Central memory CD4-positive, alpha-beta T cell (primary cell): ENCODE measurements at places on chromosomes 12 and 14.

- DNase-seq = peak; percentile 49
Observed at GRCh38 chr14:54805445-54806322, 96.9 kb downstream of the GCH1 start.

GRCh38 chr14:33232031-33232430, 293.4 kb downstream of the NPAS3 start:
- no peak for DNase-seq

DNA sequence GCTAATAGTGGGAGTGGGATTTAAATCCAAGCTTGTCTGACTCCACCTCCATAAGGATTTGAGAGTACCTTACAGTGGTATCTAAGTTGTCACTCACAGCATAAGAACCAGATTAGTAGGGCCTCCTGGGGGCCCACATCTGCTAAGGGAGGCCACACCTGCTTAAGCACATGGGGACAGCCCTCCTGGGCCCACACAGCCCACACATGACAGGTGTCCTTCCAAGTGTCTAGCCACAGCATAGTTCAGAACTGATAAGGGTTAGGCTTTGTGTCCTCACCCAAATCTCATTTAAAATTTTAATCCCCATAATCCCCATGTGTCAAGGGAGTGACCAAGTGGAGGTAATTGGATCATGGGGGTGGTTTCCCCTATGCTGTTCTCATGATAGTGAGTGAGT, 186.0 kb upstream of the HMGA2 start:
- no peak for DNase-seq

DNA sequence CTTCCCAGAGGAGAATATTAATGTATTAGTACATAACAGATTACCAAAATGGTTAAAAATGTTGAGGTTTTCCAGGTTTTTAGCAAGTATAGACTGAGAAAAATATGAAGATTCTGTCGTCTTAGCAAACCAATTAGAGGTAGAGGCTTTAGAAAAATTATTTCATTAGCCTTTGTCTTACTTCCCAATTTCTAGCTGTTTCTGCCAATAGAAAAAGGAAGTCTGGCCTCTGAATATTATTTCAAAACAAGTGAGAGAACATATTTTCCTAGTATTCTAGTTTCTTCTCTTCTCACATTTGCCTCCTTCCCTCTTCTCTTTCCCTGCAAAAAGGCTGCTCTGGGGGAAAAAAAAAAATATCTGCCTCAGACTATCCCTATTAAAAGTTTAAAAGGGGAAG, 16.4 kb downstream of the IPO8 start:
- DNase-seq = no peak

DNA sequence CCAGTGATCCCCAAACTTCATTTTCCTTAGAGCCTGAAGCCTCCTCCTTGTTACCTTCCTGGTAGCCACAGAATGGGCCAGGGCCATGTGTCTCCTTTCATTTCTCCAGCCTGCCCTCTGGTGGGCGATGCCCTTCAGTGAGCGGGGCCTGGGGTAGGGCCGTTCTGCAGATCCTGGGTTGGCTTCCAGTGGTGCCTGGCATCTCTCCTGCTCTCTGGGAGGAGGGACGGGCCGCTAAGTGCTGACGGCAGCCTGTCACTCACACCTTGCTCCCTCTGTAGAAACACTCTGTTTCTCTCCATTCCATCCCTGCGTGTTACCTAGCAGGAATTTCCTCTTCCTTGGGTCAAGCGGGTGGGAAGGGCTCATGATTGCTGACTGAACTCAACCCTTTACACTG, 232.1 kb downstream of the CACNA1C start:
- no peak for DNase-seq

DNA sequence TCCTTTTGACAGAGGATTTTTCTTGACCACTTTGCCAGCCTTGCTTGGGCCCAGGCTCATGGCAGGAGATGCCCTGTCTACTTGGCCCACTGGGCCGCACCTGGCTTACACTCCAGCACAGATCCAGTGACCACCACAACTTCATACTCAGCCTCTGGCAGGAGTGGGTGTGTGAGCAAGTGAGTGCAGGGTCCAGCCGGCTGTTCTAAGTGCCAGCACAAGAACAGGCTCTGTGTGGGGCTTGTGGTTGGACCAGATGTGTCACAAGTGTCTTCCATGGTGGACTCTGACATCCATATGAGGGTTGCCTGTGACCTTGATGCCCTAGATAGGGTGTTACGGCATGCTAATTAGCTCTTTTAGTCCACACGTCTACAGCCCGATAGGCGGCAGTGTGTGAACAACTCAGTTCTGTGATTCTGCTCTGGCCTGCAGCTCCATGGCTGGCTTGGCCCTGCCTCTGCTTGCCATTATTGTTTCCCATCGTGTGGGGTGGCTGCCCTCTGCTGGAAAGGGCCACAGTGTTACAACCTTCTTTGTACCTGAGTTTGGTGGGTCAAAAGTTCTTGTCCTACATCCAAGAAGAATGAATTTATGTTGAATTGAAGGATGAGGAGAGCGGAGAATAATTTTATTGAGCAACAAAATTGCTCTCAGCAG, 1089.1 kb downstream of the SLC6A15 start:
- DNase-seq = no peak

- no peak for DNase-seq
Observed at GRCh38 chr14:22488522-22489243, 100.3 kb downstream of the DAD1 start.

- DNase-seq = no peak
Observed at GRCh38 chr14:61498811-61499210, 177.4 kb downstream of the PRKCH start.

- no peak for DNase-seq
Observed at GRCh38 chr12:57775563-57776246, 3.3 kb downstream of the EEF1AKMT3 start.

GRCh38 chr12:85558684-85559083, 277.5 kb downstream of the RASSF9 start:
- no peak for DNase-seq
